ENCODE measurements at places on chromosomes 3 and 15. TPM values are rescaled to one million over a fixed set of nuclear protein-coding genes. Genes with fewer than 3 reads are reported as not detected.

TUBGCP5 gene
- polyA plus RNA-seq: 14.0 TPM

P3H2 gene
- polyA plus RNA-seq: 13.5 TPM

FGF7 gene
- polyA plus RNA-seq: 30.4 TPM

RTP4 gene
- 0.16 TPM for polyA plus RNA-seq

ZNF385D gene
- polyA plus RNA-seq: 2.2 TPM

SERPINI1 gene
- polyA plus RNA-seq: 1.5 TPM

PLCH1 gene
- polyA plus RNA-seq: 0.06 TPM

GUCA1C gene
- polyA plus RNA-seq: not detected

QRICH1 gene
- polyA plus RNA-seq: 51.8 TPM

GOLGA6B gene
- not detected for polyA plus RNA-seq

CLDN16 gene
- not detected for polyA plus RNA-seq

CD47 gene
- 29.8 TPM for polyA plus RNA-seq

ARF4 gene
- polyA plus RNA-seq: 810 TPM

PEX11A gene
- 8.5 TPM for polyA plus RNA-seq

AADAC gene
- not detected for polyA plus RNA-seq

NEDD4 gene
- polyA plus RNA-seq: 24.0 TPM

GPR15 gene
- not detected for polyA plus RNA-seq

RTP2 gene
- polyA plus RNA-seq: not detected

NDN gene
- 44.8 TPM for polyA plus RNA-seq

PTX3 gene
- 60.8 TPM for polyA plus RNA-seq

DNAJA4 gene
- 4.1 TPM for polyA plus RNA-seq

ALG3 gene
- 68.9 TPM for polyA plus RNA-seq

RBM6 gene
- polyA plus RNA-seq: 33.4 TPM

B4GALT4 gene
- polyA plus RNA-seq: 20.9 TPM

PDIA5 gene
- polyA plus RNA-seq: 47.3 TPM

CPLX3 gene
- not detected for polyA plus RNA-seq

SLC51B gene
- not detected for polyA plus RNA-seq

CD80 gene
- not detected for polyA plus RNA-seq

SEC11A gene
- 244 TPM for polyA plus RNA-seq

PLXNB1 gene
- polyA plus RNA-seq: 15.4 TPM

GOLGA6A gene
- polyA plus RNA-seq: not detected

DNAH12 gene
- 0.01 TPM for polyA plus RNA-seq

RNU5B-1 gene
- polyA plus RNA-seq: not detected

MNS1 gene
- 0.58 TPM for polyA plus RNA-seq

MRPS11 gene
- 103 TPM for polyA plus RNA-seq

CHRD gene
- polyA plus RNA-seq: 0.83 TPM

C3orf70 gene
- polyA plus RNA-seq: 3.3 TPM

RASGRP1 gene
- polyA plus RNA-seq: 4.2 TPM

CCR9 gene
- not detected for polyA plus RNA-seq

CHRNA5 gene
- 1.1 TPM for polyA plus RNA-seq

HESX1 gene
- 0.25 TPM for polyA plus RNA-seq

CLDN11 gene
- polyA plus RNA-seq: 5.6 TPM

Measured in BJ (cell line).